Stomach (tissue), 19 donors: ENCODE measurements at places on chromosomes 13 and 19. TPM values are rescaled to one million over a fixed set of nuclear protein-coding genes. Genes with fewer than 3 reads are reported as not detected.
A peak's percentile ranks its signal among the peaks of the same experiment; 100 is the strongest.

The CEACAM16 gene
- total RNA-seq: not detected

The NCR1 gene
- not detected for total RNA-seq

The GIPR gene
- total RNA-seq: 11.9 TPM

The ARRDC5 gene
- not detected for total RNA-seq

- no peak for DNase-seq
These were observed 1.3 kb downstream of the BBC3 start for GRCh38 chr19:47229676-47230053.

GRCh38 chr13:36072152-36072935 is 58.8 kb downstream of the DCLK1 start:
- no peak for DNase-seq

DNA sequence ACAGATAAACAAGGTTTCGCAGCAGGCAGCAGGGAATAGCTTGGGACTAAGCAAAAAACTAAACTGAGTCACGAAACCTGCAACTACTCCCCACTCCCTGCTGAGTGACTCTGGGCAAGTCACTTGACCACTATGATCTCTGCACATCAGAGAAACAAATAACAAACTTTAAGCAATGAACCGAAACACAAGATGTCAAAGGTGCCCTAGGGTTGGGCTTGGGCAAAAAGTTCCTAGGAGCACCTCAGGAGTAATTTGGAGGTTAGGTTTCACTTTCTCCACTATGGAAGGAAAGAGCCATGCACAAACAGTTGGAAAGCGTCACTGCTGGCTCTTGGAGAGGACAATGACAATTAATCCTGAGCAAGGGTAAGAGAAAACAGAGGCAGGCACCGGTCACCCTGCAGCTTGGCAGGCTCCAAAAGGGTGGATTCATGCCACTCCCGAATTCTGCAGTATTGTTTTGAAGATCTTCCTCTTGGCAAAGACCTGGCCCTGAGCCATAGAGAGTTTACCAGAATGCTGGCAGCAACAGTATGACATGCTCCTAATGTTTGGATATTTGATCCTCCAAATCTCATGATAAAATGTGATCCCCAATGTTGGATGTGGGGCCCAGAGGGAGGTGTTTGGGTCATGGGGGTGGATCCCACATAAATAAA is 60.3 kb downstream of the CRYL1 start:
- peak; percentile 34 for DNase-seq

GRCh38 chr13:44573071-44573470 is 3.1 kb downstream of the TSC22D1 start:
- DNase-seq: no peak

GRCh38 chr13:27991881-27992280 is 3.4 kb upstream of the URAD start:
- DNase-seq: no peak

- peak; percentile 55 for DNase-seq
These were observed 12.5 kb downstream of the PBX4 start for GRCh38 chr19:19606021-19606420.
